Stimulated activated CD8-positive, alpha-beta memory T cell treated with anti-CD3 and anti-CD28 coated beads, Interleukin-4, amount 100 ng/mL, for 1 hour (primary cell): ENCODE measurements at places on chromosomes 7 and 10.

DNA sequence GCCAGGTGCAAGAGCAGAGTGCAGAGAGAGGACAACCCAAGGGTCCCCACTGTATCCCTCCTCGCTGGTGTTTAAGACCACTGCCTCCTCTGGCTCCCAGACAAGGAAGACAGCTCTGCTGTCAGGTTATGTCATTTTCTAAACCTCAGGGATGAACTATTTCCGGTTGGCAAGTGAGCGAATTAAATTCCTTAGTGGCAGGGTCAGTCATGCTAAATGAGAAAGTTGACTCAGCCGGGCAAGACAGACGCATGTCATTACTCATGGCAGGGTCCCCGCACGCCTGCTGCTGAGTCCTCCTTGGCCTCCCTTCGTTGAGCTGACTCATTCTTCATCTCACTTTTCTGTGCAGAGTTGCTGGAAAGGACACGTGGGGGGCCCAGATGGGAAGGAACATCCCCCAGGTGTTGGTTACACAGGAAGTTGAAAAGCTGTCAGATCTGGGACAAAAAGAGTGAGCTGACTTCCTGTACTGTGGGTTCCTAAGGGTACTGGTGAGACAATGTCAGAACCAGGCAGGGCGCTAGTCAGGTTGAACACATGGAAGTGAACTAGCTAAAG, 47.1 kb upstream of the UCN3 start:
- peak; percentile 34 for DNase-seq

- no peak for DNase-seq
These were observed 643.5 kb upstream of the DPP6 start for GRCh38 chr7:153408360-153409335.

GRCh38 chr7:47352394-47352968, 229.4 kb downstream of the TNS3 start:
- no peak for DNase-seq

GRCh38 chr7:83204715-83205114, 42.0 kb upstream of the PCLO start:
- DNase-seq, result no peak

GRCh38 chr7:74040791-74041520, 13.0 kb downstream of the ELN start:
- no peak for DNase-seq

DNA sequence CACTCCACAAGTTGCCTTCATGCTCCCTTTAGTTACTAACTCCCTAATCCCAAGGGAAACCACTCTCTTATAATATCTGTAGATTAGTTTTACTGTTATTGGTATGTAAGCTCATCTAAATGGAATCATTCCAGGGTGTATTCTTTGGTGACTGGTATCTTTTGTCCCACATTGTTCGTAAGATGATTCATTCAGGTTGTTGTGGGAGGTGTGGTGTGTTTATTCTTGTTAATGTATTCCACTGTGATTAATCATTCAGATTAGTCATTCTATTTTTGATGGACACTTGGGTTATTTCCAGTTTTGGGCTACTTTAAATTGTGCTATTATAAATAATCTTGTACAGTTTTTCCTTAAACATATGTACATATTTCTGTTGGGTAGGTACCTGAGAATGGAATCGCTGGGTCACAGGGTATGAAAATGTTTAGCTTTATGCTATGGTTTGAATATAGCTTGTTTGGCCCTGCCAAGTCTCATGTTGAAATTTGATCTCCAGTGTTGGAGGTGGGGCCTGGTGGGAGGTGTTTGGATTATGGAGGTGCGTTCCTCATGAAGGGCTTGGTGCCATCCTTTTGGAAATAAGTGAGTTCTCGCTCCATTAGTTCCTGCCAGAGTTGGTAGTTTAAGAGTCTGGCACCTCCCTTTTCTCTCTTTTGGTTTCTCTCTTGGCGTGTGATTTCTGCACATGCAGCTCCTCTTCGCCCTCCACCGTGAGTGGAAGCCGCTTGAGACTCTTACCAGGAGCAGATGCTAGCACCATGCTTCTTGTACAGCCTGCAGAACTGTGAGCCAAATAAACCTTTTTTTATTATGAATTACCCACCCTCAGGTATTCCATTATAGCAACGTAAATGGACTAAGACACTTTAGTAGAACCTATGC, 13.8 kb downstream of the BTRC start:
- no peak for DNase-seq

DNA sequence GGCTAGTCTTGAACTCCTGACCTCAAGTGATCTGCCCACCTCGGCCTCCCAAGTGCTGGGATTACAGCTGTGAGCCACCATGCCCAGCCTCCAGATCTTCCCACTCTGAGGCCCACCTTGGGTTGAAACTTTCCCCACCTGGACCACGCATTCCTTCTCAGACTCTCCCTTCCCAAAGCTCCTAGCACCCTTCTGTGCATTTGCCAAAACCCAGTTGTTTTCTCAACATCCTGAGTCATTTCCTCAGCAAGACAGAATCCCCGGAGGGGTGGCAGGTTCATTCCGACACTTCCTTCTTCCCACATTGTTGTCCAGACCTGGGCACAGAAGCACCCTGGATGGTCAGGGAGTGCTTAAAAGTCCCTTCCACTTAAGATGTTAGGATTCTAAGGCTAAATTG, 28.9 kb downstream of the BAG3 start:
- DNase-seq, result no peak

DNA sequence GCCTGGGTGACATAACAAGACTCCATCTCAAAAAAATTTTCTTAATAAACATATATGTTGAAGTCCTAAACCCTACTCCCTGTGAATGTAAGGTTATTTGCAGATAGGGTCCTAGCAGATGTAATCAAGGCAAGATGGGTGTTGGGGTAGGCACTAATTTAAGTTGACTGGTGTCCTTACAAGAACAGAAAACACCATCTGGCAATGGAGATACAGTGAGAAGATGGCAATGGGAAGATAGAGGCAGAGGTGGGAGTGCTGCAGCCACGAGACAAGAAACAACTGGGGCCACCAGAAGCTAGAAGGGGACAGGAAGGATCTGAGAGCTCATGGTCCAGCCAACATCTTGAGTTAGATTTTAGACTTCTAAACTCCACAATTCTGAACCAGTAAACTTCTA, 606.4 kb downstream of the CNTNAP2 start:
- DNase-seq, result no peak

DNA sequence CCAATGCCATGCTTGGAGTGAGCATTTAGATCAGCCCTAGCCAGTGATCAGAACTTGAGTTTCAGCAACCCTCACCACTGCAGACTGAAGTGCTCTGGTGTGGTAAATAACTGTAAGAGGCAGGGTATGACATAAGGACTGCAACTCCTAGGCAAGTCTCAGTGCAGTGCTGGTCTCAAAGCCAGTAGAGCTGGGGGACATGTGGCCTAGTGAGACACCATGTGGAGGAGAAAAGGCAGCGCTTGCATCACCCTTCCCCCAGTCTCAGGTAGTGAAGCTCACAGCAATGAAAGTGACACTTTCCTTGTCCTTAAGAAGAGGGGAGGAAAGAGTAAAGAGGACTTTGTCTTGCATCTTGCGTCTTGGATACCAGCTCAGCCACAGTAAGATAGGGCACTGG, 386.8 kb upstream of the POT1 start:
- no peak for DNase-seq

DNA sequence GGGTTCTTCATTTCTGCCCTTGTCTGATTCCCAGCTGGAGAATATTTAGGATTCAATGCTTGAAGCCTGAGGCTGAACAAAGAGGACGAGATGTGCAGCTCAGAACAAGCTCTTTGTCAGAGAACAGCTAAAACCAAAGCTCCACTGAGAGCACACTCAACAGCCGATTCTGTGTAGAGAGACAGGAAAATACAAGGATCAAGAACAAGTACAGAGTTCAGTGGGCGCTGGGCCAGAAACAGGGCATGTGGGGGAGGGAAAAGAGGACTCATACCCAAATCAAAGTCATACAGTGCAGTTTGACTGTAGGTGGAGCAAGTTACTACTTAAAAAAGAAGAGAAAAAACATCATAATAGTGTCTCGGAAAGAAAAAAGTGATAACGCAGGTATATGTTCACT, at the start of gene AGMO:
Gene AGMO (minus strand): TSS at position 181 of the 400 bp plus-strand sequence.
- no peak for DNase-seq

- no peak for DNase-seq
These were observed 91.9 kb upstream of the JAZF1 start for GRCh38 chr7:28272461-28272877.

DNA sequence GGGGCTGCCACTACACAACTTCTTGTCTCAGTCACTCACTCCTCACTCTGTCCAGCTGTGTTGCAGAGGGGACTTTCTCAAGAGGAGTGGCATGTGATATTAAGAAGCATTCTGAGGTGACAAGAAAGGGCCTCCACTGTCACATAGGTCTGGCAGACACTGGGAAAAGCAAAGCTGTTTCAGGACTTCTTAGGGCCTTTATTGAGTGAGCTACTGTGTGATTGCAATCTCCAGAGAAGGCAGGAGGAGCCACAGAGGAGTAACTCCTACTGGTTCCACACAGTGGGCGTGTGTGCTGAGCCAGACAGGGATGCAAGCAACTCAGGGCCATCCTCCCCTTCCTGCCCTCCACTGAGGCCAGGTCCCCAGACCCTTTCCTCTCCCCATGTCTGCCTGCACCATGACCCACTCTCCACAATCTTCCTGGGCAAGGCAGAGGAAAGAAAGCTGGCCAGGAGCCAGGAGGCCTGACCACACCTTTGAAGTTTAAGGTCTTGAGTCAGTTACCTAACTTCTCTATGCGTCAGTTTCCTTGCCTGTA, 262.0 kb upstream of the ZMIZ1 start:
- DNase-seq, result no peak

- no peak for DNase-seq
These were observed 35.3 kb downstream of the VSTM4 start for GRCh38 chr10:49080071-49080470.

GRCh38 chr10:84424731-84425167, 96.4 kb downstream of the CCSER2 start:
- DNase-seq, result no peak
